M059J (cell line): ENCODE measurements at places on chromosomes 7 and 10. TPM values are rescaled to one million over a fixed set of nuclear protein-coding genes. Genes with fewer than 3 reads are reported as not detected.

- no peak for DNase-seq
These were observed 455.6 kb upstream of the ANKRD30A start for GRCh38 chr10:36669615-36670352.

GRCh38 chr7:45055594-45056219 is 33.1 kb downstream of the NACAD start:
- no peak for DNase-seq

- DNase-seq: no peak
These were observed 57.3 kb downstream of the COPG2 start for GRCh38 chr7:130611218-130611617.

The CTNNA3 gene
- 0.02 TPM in 1 of 2 replicates, not detected in the other for total RNA-seq
